Fibroblast of the conjunctiva (primary cell): ENCODE measurements at places on chromosomes 5 and 9.

GRCh38 chr5:6583049-6583880 is 49.6 kb downstream of the NSUN2 start:
- DNase-seq: no peak

DNA sequence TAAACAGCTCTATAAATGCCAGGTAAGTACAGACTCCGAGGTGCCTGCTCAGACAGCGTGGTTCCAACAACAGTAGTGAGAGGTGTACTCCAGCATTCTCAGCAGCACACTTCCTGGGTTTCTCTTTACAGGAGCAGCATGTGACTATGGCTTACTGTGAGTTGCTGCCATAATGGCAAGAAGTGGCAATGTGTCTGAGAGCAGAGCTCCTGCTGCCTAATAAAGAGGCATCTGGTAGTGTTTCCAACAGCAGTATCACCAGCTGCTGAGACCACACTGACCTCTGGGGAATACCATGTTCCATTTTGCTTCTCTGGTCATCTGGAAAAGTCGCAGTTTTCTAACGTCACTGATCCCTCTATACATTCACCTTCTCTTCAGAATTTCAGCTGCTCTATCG is 398.2 kb downstream of the SLCO4C1 start:
- no peak for DNase-seq

- DNase-seq: no peak
Observed at GRCh38 chr5:152349683-152350526, 55.2 kb downstream of the NMUR2 start.

DNA sequence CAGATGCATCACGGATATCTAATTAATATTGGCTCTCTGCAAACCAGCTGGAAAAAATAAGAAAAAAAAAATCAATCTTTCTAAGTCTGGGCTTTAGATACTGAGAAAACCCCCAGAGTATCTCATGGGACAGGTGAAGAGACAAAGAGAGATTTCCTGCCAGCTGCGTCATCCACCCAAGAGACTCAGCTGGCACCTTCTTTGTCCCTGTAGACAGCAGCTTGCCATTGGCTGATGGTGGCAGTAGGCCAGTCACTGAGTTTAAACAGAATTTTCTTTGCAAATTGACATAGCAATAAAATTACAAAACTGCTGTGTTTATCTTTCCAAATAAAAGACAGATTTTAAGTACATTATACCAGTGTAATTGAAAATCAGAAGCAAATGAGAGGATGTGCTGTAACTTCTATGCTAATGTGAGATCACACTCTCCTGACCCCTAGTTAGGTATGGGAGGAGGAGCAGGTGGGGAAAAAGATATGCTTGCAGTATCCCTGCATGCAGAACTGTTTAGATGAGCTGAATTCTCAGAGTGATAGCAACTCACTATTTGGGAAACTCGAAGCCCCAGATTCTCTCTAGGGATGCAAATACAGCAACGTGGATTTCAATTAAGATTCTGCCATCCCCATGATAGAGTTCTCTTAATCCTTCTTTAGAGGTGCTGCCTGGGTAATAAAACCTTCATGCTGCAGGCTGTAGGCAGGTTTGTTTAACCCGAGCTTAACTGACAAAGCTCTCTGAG is 72.2 kb downstream of the NMUR2 start:
- DNase-seq: no peak

- DNase-seq: no peak
Observed at GRCh38 chr5:103487218-103487617, 75.4 kb downstream of the NUDT12 start.

- DNase-seq: no peak
Observed at GRCh38 chr5:62190173-62190572, 115.8 kb upstream of the KIF2A start.

DNA sequence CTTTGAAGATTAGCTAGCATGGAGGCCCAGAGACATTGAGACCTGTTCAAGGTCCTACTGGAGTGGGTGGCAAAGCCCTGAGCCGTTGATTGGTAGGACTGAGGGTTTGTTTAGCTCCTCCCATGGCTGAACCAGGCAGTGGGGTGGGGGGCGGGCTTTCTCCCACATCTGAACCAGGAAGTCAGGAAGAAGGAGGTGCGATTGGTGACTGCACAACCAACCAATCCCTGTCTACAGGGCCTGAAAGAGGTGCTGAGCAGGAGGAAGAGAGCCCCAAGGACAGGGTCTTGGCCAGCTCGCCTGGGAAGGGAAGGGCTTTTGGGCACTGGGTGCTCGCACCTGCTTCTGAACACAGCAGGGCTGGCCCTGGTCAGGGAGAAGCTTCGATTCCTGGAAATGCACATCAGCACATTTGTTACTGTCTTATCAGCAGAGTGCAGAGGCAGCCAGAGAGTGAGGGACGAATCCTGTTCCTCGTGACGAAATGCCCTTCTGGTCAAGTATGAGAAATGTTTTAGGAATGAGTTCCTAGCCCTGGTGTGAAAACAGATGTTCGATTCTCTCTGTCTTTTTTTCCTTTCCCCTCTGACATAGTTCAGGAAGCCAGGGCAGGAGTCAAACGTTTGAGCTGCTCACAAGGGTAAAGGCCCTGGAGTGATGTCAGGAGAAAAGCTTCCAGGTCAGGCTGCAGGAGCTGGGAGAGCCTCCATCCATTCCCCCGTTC is 294.8 kb upstream of the KLF4 start:
- peak; percentile 68 for DNase-seq

DNA sequence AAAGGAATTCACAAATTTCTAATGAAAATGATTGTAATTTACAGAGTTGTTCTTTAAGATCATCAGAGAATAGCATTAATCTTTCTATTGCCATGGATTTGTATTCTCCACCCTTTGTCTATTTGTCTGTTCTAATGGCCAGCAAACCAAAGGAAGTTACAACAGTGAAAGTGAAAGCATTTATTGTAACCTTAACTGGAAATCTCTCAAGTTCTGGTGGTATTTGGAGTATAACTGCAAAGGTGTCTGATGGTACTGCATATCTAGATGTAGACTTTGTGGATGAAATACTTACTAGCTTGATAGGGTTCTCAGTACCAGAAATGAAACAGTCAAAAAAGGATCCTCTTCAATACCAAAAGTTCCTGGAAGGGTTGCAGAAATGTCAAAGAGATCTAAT is 21.7 kb downstream of the RMI1 start:
- DNase-seq: no peak

GRCh38 chr9:36572515-36573418 is at the start of gene MELK:
Gene MELK (plus strand): TSS chr9:36572895. CDS start chr9:36581682, 8,787 bp downstream.
- DNase-seq: peak; percentile 31

DNA sequence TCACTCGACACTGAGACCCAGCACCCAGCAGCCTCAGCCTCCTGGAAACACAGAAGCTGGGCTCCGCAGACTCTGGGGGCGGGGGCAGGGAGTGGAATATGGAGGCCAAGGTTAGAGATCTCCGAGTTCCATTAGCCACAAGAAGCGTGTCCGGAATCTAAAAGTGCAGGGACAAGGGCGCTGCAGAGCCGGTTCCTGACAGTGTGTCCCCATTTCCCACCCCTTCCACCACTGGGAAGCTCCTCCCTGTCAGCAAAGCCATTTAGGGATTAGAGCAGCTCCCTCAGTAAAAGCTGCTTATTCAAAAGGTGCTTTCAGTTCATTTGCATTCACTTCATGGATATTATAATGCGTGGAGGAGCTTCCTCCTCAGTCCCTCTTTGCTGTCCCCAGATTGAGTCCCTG is 74.1 kb upstream of the HSPA9 start:
- no peak for DNase-seq

GRCh38 chr5:155004138-155004744 is 9.3 kb upstream of the KIF4B start:
- DNase-seq: no peak
